ENCODE measurements at places on chromosomes 13 and 19.

DNA sequence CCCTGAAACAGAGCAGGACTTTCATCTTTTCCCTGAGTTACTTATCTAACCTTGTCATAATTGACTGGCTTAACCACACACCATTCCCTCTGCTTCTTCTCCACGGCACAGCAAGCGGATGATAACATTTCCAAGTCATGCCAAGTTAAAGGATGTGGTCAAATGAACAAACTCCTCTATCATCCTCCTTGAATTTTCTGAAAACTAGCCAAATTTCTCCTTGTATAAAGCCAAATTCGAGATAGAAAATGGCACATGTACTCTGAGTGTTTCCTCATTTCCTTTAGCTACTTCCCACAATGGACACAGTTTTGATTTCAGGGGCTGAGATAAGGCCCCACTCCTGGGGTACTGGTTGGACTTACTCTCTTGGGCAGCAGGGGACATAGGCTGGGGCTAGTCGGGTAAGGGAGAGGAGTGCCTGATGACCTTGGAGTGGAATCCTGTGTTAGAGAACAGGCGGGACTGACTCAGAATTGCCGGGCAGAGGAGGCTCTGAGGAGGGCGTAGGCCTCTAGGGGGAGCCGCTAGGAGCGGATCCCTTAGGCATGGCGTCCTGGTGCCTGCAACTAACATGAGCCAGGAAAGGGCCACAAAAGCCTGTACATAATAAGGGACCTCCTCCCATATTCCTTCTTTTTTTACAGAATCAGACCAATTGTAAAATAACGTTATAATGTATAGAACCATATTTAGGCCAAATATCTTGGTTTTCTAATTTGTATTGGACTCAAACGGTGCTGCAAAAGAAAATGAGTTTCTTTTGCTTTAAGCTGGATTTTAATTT is 20.3 kb upstream of the TMTC4 start:
- DNase-seq = peak; percentile 52

DNA sequence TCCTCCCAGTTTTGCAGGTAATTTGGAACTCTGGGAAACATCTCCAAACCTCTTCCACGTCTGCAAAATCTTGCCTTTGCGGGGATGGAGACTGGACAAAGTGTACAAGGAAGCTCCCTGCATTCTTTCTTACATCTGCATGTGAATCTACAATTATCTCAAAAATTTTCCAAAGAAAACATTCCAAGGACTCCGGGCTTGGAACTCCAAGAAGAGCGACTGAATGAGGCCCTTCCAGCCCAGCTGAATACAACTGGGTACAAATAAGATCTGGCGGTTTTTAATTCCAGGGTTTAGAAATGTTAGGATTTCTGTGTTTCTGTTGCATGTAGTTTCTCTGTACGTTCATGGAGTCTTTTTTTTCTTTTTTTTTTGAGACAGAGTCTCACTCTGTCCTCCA is 28.5 kb downstream of the EXOC3L2 start:
- no peak for DNase-seq

GRCh38 chr13:32334671-32335070 is 19.4 kb downstream of the BRCA2 start:
- no peak for DNase-seq

DNA sequence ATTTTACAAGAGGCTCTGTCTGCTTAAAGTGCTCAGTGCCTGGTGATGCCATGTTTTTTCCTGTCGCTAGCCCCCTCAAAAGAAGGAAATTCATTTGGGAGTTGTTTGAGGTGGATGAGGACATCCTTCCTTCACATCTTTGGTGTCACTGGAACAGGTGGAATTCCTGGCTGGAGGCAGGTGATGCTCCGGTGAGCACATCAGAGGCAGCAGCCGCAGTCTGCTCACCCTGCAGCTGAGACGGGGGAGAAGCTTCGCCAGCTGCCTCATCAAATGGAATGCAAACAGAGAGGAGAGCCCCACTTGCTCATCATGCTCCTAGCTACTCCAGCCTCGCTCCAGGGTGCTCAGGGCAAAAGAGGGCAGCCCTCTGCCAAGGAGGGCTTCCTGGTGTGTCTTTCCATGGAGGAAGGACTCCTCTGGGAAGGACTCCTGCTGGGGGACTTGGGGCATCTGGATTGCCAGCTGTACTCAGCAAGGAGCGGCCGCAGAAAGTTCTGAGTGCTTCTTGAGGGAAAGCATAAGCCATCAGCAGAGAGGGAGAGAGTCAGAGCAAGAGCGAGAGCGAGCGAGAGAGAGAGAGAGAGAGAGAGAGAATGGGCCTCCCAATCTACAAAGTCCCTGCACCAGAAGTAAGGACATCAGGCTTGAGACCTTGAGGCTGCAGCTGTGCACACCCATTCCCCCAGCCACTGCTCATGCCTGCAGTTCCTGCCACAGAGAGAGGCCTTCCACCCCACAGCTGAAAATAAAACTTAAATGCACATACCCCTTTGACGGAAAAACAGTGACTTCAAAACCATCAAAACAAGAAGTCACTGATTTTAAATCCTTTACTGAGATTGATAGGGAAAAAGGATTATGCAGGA is 74.3 kb upstream of the UBL3 start:
- no peak for DNase-seq

DNA sequence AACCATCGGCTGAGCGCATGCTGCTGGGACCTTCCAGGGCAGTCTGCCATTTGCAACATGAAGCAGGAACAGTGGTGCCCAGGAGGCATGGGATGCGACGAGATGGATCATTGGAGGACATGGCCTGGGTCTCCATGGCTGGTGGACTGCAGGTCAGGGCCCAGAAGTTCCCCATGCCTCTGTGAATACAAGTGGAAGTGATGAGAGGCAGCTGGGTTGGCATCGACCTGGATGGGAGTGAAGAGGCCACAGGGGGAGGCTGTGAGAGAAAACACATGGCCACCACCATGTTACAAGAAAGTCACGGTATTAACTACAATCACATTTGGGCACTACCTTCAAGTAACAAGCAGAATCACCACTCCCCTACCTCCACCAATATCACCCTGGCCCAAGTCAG is 262.0 kb downstream of the FOXO1 start:
- no peak for DNase-seq

DNA sequence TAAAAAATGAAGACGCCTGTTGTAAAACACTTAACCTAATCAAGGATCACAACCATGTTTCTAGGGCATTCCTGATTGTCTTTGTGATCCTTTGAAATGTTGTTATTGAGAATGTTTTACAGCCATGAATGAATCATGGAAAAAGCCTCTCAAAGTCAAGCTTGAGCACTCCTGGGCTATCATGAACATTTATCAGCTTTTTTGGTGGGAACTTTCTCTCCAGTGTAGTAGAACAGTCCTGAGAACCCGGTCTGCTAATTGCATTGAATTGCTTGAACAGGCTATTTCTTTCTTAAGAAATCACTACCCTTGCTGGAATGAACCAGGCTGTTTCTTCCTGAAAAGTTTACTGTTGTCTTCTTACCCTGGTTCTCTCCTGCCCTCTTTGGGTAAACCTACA is 516.5 kb downstream of the FGF9 start:
- DNase-seq = no peak

DNA sequence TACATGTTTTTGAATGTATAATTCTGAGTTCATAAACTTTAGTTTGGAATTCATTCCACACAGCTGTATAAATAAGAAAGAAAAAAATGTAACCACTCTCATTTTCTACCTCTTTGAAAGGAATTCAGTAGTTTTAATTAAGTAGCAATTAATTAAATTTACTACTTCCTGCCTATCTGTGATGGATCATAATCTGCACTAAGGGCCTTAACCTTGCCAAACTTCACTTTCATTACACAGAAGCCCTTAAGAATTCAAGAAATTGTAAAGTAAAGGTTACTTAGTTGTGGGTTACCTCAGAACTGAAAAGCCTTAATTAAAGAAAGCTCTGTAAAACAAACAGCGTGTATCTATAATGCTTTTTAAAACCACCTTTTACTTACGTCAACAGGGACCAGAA is 111.9 kb upstream of the FBXL3 start:
- DNase-seq = no peak

- no peak for DNase-seq
These were observed 45.7 kb upstream of the CCNE1 start for GRCh38 chr19:29766100-29766499.

- DNase-seq = no peak
These were observed 1467.8 kb downstream of the UQCRFS1 start for GRCh38 chr19:27744926-27745768.

GRCh38 chr19:44719262-44719701 is 20.3 kb downstream of the CEACAM16 start:
- DNase-seq = no peak

DNA sequence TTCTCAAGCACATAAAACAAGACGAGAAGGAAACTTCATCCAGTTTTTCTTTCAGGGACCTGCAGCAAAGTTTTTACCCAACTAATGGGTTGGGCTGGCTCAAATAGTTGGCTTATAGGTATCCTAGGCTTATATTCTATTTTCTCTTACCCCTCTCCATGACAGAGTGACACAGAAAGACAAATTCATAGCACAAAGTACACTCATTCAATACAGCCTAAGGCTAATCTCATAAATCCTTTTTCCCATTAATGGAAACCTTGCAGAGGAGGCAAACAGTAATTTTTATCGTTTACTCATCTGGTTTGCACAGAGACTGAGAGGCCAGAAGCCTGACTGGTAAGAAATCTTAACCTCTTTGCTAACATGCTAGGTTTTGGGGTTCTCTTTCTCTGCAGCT is 1589.9 kb downstream of the SLITRK1 start:
- DNase-seq = no peak

GRCh38 chr13:34808649-34809048 is 133.4 kb upstream of the NBEA start:
- DNase-seq = no peak

DNA sequence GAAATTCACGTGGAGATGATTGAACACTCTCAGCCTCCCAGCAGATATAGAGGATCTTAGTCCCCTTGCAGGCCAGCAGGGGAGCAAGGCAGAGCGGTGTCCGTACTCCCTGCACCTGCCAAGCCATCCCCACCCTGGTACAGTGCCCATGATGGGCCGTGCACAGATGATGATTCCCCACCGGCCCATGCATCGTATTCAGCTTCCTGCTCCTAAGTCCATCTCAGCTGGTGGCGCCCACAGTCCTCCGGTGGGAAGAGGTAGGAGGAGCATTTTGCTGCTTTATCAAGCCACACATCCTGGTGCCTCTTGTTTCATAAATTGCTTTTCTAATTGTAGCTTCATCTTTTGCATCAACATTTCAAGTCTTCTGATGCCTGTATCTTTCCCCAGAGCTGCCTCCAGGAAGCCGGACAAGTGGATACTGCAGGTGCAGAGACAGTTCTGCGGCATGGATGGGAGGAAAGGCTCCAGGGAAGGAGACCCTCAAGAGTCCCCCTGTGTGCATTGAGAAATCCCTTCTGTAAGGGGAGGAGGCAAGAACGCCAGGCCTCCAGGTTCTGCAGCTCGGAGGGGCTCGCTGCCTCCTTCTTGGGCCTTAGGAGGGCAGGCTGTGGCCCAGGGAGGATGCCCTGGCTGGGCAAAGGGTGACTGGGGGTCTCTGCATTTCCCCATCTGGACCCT is 55.3 kb downstream of the F2RL3 start:
- DNase-seq = no peak

DNA sequence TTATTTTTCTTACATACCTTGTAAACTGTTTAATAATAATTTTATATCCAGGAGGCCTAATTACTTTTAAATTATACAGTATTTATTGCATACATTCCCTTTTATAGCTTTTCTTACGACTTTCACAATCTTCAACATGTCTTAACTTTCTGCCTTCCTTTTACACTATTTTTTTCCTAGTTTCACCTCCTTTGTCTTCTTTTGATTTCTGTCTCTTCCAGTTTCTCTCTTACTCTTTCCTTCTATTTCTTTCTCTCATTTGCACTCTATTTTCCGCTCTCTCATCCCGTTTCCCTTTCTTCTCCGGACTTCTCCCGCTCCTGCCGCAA is 11.5 kb downstream of the ZNF552 start:
- DNase-seq = no peak

DNA sequence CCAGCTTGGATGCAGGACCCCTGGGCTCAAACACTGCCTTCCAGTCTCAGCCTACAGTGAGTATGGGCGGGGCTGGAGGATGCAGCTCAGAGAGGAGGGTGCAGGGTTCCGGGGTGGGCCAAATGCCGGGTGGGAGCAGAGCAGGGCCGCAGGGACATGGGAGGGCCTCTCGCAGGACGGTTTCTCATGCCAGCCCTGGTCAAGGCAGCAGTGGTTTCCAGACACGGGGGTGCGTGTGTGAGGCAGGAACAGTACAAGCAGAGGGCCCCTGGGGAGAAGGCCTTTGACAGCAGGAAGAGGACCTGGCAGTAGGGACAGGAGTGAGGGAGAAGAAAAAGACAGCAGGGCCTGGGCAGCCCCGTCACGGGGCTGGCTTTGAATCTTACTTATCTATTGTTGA is 34.1 kb downstream of the CRTC1 start:
- no peak for DNase-seq

DNA sequence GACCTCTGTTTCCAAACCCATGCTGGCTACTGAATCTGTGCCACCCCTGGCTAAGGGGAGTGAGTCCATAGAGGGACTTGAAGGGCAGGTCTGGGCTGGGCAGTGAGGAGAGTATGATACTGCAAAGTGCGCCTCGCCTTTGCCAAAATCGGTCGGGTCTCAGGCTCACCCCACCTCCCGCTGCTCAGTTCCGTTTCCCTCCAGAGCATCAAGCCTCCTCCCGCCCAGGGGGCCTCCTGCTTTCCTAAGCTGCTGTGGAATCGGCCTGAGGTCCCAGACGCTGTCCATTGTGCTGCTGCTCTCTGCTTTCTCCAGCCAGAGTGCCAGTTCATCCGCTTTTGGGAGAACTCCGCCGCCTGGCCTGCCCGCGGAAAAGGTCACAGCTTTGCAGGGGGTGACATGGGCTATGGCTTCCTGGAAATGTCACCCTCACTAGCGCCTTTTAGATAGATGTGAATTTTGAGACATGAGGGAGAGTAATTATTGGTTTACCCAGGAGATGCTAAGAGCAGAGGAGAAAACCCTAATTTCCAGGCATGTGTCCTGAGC is 1418.4 kb downstream of the UQCRFS1 start:
- DNase-seq = no peak

- no peak for DNase-seq
These were observed 2.1 kb downstream of the CSNK1G2 start for GRCh38 chr19:1942934-1943555.

DNA sequence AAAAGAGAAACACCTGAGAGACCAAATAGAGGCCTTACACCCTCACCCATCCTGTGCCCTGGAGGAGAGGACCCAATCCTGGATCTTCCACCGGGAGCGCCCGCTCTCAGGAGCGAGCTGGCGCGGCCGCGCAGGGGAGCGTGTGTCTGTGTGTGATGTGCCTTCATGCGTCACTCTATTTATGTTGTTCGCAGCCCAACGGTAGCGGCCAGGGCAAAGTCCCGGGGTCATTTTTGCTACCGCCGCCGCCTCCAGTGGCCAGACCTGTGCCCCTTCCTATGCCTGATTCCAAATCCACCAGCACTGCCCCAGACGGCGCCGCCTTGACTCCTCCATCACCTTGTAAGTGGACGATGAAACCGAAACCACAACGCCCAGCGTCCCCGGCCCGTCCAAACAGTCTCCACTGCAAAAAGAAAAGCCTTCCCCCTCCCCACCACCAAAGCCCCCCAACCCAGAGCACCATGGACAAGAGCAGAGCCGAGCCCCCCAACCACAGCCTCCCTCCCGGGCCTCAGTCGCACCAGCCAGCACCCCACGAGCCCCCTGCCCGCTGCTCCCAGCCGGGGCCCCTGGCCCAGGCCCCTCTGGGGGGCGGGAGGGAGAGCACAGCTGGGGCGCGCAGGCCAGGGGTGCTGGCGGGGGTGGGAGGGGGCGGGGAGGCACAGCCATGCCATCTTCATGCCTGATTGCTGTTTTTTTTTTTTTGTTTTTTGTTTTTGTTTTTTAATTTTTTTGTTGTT is 14.7 kb downstream of the LYL1 start:
- DNase-seq = no peak
